ENCODE measurements at places on chromosomes 7 and 10. TPM values are rescaled to one million over a fixed set of nuclear protein-coding genes. Genes with fewer than 3 reads are reported as not detected.

The HDAC9 gene
- 39.6 TPM for total RNA-seq

The PCDH15 gene
- total RNA-seq: 0.19 TPM

DNA sequence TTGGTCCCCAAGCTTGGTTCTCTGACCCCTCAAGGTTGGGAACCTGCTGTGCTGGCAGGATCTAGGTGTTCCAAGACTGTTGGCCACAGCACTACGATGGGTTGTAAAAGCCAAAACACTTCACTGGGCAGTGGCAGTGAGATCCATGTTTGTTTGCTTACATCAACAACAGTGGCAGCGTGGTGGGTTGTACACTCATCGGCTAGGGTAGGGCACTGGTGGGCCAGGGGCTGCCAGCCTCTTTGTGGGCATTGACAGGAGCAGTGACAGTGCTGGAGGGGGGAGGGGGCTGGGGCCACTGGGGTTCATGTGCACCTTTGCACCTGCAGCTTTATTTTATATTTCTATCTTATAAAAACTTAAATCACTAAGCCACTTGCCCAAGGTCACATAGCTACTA, 126.7 kb upstream of the ZWINT start:
- no peak for DNase-seq

DNA sequence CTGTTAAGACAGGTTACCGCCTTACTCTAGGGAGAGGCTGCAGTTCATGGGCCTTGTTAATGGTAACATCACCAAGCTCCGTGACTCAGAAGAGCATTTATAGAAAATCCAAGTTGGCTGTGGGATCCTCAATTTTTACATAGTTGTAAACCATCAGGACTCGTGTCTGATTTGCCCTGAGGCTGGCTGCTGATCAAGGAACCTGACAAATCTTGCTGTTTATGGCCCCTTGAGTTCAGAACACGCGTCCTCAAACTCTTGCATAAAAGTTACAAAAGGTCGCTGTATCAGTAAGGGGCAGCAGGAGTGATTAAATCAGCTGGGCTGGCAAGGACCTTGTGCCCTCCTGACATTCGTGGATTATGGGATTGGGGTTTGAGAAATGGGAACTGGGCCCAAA, 4.6 kb downstream of the SLC13A4 start:
- DNase-seq: no peak

- DNase-seq: no peak
These were observed 17.9 kb upstream of the EIF3B start for GRCh38 chr7:2336626-2337299.

Data from left ventricle myocardium inferior (tissue), 1 donor.